ENCODE measurements at places on chromosomes 2 and 18.

DNA sequence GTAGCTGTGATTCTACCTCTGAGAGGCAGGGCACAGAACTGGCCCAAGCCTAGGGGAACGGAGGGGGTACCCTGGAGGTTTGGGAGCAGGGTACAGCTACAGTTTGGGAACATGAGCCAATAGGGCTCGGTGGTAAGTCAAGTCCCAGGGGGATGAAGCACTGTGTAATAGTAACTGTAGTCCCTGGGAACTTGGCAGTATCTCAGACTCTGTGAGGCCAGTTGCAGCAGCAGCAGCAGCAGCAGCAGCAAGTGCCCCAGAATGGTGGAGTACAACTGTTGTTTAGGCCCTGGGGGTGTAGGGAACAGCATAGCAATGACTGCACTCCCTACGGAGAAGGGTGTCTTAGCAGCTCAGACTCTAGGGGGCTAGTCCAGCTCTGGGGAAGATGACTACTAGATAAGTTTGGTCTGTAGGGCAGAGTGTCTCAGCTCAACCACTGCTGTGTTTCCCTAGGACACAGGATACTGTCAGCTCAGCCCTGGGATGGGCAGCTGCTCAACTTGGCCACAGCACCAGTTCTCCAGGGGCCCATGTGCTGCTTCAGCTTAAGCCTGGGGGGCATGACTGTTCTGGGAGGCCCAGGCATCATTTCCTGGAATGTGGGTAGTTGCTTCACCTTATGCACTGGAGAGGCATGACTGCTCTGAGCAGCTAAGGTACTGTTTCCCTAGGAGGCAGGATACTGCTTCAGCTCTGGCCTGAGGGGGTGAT lies 20.5 kb downstream of the CARF start:
- DNase-seq, result peak; percentile 70

DNA sequence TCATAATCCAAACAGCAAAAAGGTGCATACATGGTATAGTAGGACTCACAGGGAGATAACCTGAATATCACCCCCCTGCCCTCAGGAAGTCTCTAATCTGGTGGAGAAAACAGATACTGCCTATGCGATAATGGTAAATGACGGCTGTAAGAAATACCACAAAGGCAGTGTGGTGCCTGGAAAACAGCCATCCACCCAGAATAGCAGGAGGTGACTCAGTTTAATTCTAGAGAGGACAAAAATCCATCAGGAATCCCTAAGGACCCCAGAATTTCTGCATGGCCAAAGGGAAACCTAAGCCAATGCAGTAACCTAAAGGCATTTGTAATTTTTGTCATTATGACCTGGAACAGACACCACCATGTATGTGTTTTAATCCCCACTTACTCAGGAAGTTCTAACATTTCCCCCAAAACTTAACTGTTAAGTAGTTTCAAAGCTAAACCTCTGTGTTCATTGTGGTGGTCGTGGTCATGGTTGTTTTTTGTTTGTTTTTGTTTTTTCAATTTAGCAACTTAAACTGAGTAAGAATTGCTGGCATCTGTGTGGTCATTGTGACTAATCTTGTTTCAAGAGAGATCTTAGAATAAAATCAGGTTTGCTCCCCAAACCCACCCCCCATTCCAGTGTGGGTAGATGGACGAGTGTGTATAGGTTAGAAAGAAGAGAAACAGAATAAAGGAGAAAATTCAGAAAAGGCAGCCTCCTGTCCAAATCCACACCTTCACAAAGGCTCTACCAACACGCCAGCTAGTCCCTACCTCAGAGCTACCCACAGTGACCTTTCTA lies 121.5 kb upstream of the CDCA7 start:
- DNase-seq, result peak; percentile 30

DNA sequence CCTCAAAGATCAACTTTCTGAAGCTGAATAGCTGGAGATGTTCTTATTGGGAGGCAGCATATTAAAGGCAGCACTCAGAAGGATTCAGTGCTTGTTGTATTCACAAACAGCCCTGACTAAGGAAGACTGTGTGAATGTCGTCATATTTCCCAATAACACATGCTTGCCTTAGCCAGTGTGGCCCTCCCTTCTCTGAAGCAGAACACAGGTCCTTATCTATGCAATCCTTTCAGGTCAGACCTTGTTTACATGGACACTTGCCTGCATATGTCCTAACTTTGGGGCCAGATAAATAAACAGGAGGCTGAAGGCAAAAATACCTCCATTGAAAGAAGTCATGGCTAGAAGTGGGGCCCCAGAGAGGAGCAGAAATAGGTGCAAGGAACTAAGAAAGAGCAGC lies 97.2 kb downstream of the SLC4A3 start:
- peak; percentile 30 for DNase-seq

- DNase-seq, result no peak
These were observed 33.1 kb upstream of the METAP1D start for GRCh38 chr2:171966688-171967087.

- DNase-seq, result no peak
These were observed 45.0 kb upstream of the TCF4 start for GRCh38 chr18:55633032-55633431.

GRCh38 chr2:152354069-152354755 lies 19.2 kb downstream of the FMNL2 start:
- DNase-seq, result no peak

- no peak for DNase-seq
These were observed 501.7 kb upstream of the TCF4 start for GRCh38 chr18:56089612-56090258.

GRCh38 chr2:33510586-33510968 lies 34.1 kb downstream of the RASGRP3 start:
- DNase-seq, result no peak

GRCh38 chr2:236940497-236940896 lies 145.2 kb upstream of the COPS8 start:
- no peak for DNase-seq

DNA sequence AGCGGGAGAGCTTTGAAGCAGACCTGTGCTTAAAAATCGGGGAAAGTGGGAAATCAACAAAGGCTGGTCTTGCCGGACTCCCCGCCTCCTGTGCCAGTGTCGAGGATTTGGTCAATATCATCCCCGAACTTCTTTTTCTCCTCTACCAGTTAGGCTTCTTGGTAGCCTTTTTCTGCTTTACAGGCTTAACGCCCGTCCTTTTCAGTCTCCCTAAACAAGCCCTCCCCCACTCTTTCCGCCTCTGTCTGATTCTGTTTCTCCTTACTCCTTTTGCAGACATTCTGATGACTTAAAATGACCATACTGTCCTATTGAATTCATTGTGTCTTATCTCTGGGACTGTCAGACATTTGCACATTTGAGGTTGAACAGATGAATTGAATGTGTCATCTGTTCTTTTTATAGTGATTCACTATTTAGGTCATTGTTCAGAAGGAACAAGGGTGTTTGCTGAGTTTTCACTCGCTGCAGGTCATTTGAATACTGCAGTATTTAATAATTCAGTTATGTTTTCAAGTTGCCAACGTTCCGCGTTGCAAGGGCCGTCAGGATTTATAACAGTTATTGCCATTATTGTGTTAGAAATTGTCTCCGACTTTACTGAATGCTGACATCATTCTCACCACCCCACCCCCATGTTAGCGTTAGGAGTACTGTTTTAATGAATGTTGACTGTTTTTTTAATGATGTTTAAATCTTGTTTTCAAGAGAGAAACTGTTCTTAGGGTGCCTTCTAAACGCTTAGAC lies 1.1 kb downstream of the ITGAV start:
- DNase-seq, result peak; percentile 60

GRCh38 chr2:128250229-128251025 lies 68.2 kb downstream of the HS6ST1 start:
- no peak for DNase-seq

GRCh38 chr2:32342801-32343200 lies 14.0 kb upstream of the BIRC6 start:
- DNase-seq, result peak; percentile 29

- no peak for DNase-seq
These were observed 66.1 kb downstream of the TMEFF2 start for GRCh38 chr2:192128655-192129054.

GRCh38 chr2:135916207-135916606 lies 40.0 kb upstream of the MCM6 start:
- DNase-seq, result peak; percentile 36

GRCh38 chr2:27724905-27725701 lies 46.4 kb upstream of the MRPL33 start:
- peak; percentile 76 for DNase-seq

DNA sequence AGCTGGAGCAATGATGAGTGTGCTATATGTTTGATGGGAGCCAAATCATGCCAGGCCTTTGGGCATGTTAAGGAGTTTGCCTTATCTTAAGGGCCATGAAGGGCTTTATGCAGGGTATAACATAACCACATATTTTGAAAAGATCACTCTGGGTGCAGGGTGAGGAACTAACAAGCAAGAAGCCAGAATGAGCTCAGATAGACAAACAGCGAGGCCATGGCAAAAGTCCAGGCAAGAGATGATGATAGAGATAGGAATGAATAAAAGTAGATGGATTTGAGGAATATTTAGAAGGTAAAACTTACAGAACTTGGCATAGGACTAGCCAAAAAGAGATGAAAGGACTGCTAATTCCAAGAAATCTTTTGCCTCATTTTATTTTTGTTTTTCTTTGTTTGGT lies 6.7 kb downstream of the GALNT3 start:
- DNase-seq, result peak; percentile 57

DNA sequence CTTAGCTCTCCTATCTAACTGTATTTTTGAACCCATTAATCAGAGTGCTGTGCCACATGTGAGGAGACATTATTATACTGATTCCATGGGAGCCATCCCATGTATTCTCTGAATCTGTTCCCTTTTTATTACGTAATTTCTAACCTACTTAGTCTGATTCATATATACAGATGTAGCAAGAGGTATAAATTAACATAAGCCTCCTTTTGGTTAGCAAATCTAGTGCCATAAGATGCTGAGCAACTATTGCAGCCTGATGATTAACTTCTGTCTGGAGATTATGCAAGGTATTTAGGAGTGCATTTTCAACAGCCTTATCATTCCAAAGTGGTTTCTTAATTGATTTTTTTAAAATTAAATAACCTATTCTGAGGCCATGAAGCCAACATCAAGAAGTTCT lies 114.1 kb upstream of the MSH2 start:
- peak; percentile 89 for DNase-seq

DNA sequence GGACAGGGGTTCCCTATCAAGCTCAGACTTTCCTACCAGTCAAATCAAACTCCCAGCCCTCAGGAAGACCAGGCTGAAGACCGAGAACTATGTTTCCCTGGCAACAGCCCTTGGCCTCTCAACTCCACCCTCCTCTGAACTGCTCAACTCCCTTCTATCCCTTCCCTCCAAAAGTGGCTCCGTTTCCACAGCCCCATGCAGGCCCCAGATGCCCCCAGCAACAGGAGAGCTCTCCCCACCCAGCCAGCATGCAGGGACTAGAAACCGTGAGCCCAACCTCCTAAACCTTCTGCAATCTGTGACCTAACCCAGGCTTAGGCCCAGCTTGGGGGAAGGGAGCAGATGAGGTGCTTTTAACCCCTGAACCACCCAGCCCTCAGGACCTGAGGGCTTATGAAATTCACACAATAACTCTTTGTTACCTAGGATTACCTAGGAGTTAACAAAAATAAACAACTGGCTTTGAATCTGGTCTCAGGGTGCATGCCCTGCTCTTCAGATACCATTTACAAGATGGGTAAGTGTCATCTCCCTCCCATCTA lies 87.2 kb downstream of the BCL11A start:
- no peak for DNase-seq

- peak; percentile 92 for DNase-seq
These were observed 16.3 kb downstream of the GPR55 start for GRCh38 chr2:230908595-230909191.

DNA sequence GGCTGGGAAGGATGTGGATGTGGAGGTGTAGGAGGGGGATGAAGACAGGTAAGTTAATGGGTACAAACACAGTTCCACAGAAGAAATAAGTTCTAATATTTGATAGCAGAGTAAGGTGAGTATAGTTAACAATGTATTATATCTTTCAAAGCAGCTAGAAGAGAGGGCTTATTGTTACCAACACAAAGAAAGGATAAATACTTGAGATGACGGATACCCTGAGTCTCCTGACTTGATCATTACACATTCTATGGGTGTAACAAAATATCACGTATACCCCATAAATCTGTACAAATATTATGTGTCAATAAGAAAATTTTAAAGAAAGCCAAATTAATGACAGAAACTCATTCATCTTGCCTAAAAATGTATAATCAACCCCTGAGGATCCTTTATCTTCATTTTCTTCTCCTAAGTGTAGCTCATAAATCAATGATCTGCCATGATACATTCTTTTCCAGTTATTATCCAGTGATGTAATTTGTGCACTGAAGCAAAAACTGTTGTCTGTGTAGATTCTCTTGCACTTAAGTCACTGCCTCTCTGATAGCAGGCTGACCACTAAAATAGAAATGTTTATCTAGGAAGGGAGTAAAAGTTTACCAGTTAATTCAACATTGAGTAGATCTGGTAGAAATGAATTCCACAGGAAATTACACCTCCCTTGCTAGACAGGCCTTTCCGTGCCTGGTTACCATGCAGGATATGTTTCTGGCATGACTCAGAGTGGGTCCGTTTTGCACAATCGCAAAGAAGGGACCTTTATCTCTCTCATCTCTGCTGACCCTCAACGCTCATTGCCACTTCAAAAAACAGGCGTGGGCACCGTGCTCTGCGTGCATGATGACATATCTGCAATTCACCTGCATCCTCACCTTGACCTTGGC lies 249.7 kb upstream of the NCKAP5 start:
- peak; percentile 99 for DNase-seq

- DNase-seq, result no peak
These were observed 6.3 kb downstream of the EXOC6B start for GRCh38 chr2:72819501-72819900.

DNA sequence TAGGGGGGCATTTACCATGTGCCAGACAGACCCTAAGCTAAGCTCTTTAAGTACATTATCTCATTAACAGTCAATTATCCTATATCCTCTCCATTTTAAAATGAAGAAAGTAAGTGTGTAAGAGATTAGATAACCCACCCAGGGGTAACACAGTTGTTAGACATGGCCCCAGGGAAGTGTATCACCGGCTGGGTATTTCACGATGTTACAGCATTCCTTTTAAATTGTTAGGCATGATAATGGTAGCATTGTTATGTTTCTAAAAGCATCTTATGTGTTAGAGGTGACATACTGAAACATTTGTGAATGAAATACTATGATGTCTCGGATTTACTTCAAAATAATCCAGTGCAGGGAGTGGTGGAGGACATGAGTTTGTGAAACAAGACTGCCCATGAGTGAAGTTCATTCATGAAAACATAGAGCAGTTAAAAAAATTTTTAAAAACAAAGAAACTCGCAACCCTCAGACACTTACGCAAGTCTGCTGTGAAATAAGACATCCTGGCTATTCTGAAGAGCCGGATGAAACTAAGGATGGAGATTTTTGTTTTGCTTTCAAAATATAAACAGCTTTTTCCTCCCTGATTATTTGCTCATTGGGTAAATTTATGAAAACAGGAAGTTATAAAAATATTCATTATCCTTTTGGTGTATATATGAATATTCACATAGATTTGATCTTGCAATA lies 54.9 kb downstream of the IL1RL2 start:
- peak; percentile 41 for DNase-seq

- no peak for DNase-seq
These were observed 1.8 kb downstream of the SALL3 start for GRCh38 chr18:78981394-78981831.

DNA sequence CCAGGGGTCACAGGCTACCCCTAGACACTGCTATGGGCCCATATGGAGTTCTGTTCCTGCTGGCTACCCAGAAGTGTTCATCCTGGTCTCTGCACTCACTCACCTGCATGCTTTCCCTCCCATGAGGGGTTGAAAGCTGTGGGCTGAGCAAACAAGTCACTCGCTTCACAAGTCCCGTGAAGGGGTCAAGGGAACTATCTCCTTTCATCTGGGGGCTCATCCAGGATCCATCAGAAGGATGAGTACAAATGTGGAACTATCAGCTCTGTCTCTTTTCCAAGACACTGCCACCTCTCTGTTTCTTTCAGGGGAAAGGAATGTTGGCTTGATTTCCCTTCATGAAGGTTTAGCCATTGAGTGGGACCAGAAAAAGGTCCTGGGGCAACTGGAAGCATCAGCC lies 21.7 kb downstream of the SULT1C4 start:
- no peak for DNase-seq

Measured in EH (cell line).